HCEC 1CT (cell line): ENCODE measurements at places on chromosomes 6 and 20.

GRCh38 chr20:17747431-17747846 is 47.7 kb downstream of the BANF2 start:
- DNase-seq = peak; percentile 90

GRCh38 chr6:170008294-170008785 is 256.9 kb downstream of the ERMARD start:
- DNase-seq = no peak

GRCh38 chr6:154111025-154111424 is 72.0 kb downstream of the OPRM1 start:
- no peak for DNase-seq

GRCh38 chr6:126897758-126898157 is 220.7 kb upstream of the RSPO3 start:
- DNase-seq = no peak

DNA sequence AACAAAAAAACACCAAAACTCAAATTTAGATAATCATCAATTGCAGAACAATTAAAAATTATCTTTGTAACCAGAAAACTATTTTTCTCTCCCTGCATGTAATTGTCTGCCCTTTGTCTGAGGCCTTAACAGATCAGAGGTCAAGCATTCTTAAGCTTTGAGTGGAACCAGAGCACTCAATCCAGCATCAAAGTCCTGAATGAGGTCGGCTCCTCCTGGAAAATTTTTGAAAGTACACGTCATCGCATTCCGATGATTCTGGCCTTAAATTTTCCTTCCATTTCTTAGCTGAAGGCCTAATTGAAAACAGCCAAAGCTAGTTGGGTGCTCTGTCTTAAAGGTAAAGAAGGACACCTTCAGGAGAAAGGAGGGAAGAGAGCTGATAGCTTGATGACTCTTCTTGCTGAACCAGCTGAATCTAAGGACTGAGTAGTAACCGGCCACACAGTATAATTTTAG is 510.2 kb upstream of the SULF2 start:
- peak; percentile 91 for DNase-seq

- DNase-seq = no peak
These were observed 35.9 kb downstream of the SULF2 start for GRCh38 chr20:47749339-47749738.

- DNase-seq = peak; percentile 71
These were observed 88.6 kb downstream of the MCHR2 start for GRCh38 chr6:99905209-99906106.

DNA sequence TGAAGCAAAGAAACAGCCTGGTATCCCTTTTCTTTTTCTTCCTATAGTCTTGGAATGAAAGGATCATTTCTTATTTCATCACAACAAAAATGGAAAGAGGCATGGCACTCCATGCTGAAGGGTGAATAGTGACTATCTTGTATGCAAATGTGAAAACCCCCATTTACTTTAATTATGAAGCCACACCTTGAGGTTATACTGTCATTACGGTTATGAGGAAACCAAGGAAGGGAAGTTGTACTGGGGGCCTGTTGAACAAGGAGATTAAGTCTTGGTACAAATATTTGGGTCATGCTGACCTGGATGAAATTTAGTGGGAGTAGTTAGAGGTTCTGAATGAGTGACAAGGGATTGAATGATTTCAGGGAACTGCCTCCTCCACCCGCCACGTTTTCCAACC is 8.7 kb upstream of the STXBP5 start:
- DNase-seq = no peak

DNA sequence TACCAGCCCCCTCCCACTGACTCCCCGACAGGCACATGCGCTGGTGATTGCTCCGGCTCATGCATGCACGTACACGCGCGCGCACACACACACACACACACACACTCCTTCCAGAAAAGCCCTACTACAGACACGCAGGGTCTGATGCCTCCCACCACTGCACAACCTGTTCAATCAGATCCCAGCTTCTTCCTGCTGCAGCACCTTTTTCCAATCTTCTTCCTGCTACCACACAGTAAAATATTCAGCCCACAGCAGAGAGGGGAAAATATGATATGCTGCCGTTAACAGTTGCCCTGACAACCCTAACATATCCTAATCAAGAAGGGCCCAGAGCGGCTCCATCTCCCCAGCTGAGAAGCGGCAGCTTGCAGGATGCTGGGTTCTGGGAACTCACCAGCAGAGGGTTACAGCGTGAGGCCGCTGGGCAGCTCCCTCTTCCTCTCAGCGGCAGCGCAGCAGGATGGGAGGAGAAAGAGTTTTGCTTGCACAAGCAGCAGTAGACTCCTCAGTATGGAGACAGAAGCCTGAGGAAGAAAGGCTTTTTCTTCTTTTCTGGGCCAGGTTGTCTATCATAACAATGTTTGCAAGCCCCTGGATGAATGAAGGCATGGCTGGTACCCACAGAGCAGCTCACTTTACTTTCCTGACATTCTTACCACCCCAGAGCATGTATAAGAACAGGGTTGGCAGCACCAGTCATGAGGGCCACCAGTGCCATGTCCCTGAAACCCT is 23.9 kb downstream of the MAP7 start:
- peak; percentile 56 for DNase-seq

DNA sequence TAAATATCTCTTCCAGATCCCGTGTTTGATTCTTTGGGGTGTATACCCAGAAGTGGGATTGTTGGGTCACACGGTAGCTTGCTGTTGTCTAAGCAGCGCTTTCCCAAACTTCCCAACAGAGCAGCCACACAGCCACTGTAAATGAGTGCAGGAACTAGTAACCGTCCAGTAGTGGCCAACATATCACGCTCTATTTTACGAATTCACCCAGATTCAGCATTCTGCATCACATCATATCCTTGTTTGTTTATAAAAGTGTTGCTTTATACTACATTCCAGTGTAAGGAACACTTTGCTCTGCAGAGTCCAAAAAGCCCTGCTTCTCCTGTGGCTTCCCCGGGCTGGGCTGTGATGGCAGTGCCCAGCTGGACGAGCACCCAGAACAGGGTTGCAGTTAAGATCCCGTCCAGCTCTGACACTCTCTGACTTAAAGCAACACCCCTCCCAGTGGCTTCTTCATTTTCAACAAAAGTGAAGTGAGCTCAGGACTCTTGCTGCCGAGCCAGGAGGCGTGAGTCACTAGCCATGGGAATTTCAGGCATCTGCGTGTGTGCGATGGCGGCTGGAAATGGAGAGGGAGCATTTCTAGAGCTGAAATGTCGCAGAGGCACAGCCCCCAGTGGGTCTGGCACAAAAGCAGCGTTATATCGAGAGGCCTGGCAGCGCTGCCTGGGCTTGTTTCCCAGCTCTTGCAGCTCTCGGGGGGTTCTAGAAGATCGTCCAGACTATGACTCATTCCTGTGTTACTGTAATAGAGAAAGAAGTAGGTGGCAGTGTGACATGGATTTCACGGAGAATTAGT is 216.3 kb upstream of the ECI2 start:
- DNase-seq = peak; percentile 89

DNA sequence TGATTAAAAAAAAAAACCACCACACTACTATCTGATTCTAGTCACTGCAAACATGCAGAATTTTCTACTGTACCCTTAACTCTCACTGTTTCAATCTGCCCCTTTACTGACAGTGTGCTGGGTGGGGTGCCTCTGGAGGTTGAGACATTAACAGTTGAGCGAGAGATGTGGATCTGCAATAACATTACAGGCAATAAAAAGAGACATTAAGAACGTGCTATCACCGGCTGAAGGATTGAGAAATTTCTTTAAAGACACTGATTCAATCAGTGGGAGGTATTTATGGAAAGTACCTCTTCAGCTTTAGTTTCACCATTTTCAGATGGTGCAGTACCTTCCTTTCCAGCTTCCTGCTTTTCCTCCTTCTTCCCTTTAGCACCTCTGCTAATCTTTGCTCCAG is 32.5 kb downstream of the HMGN3 start:
- DNase-seq = no peak

- DNase-seq = no peak
These were observed 59.8 kb upstream of the GCLC start for GRCh38 chr6:53604623-53605190.

- no peak for DNase-seq
These were observed 16.7 kb downstream of the SCUBE3 start for GRCh38 chr6:35230498-35230897.

GRCh38 chr20:19218411-19218810 is 6.0 kb downstream of the SLC24A3 start:
- DNase-seq = no peak

DNA sequence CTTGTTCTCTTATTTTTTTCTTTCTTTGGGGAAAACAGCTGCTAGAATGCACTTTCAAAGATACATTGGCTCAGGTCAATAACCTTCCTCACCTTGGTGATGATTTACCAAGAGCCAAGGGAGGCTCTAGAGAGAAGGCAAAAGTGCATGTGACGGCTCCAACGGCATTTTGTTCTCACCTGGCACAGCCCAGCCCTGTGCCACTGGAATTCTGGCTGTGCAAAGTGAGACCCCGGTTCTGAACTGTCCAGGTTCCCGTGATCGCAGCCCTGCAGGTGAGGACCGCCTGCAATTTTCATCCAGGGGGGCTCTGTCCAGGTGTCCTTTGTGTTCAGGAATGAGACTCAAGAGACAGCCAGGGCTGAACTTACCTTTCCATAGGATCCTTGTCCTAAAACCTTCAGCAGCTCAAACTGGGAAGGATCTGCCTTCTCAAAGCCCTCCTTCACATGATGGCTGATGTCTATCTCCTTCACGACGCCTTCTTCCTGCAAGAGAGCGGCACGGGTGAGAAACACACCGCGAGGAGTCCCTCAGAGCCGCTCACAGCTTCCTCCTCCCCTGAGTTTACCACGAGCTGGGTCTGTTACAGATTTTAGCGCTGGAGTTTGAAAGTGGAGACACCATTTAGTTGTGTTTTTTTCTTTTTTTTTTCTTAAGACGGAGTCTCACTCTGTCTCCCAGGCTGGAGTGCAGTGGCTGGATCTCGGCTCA is 48.0 kb downstream of the RAMACL start:
- DNase-seq = no peak

- no peak for DNase-seq
These were observed 63.7 kb upstream of the RIMS1 start for GRCh38 chr6:71822625-71823024.

- DNase-seq = no peak
These were observed 67.1 kb upstream of the SLC22A23 start for GRCh38 chr6:3523966-3524365.

GRCh38 chr20:31536575-31536974 is 22.3 kb downstream of the HM13 start:
- DNase-seq = no peak

DNA sequence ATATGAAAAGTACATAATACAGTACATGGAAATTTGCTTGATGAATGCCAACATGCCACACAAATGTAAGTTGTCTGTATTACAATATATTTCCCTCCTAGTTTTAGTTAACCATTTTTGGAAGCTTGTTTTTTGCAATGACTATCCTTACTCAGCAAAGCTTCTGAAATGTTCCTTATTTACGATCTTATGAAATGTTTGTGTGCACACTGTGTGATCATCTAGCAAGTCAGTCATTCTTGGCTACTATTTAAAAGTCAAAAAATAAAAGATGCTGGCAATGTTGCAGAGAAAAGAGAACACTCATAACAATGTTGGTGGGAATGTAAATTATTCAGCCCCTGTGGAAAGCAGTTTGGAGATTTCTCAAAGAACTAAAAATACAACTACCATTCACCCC is 33.8 kb downstream of the SUMO4 start:
- no peak for DNase-seq

GRCh38 chr6:23522792-23523547 is 603.0 kb upstream of the NRSN1 start:
- no peak for DNase-seq

DNA sequence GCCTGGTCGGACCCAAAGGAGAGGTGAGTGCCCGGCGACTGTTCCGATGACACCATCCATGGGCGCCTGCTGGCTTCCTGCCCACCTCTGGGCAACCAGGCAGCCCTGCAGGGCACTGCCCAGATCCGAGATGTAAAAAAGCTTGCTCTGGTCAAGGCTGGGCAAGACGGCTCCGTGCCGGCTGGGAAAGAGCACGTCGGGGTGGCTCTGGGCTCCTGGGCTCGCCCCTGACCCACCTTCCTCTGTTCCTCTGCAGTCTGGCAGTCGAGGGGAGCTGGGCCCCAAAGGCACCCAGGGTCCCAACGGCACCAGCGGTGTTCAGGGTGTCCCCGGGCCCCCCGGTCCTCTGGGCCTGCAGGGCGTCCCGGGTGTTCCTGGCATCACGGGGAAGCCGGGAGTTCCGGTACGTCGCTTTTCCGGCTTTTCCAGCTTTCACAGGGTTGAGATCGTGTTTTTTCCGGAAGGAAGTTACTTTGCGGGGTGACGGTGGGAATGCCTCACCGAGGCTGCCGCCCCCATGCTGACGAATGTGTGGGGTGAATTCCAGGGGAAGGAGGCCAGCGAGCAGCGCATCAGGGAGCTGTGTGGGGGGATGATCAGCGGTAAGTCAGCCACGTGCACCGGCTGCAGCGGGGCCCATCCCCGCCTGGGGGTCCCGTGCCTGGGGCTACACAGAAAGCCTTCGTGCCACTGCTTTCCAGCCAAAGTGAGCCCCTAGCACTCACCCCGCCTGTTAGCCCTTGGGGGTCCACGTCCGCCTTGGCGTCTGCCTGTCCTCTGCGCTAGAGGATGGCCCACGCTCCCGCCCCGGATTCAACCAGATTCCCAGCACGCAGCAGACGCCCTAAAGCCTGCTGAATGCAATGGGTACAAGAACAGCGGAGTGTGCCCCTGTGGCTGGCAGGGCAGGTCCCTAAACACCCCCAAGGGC is 19.3 kb downstream of the COL9A3 start:
- no peak for DNase-seq

DNA sequence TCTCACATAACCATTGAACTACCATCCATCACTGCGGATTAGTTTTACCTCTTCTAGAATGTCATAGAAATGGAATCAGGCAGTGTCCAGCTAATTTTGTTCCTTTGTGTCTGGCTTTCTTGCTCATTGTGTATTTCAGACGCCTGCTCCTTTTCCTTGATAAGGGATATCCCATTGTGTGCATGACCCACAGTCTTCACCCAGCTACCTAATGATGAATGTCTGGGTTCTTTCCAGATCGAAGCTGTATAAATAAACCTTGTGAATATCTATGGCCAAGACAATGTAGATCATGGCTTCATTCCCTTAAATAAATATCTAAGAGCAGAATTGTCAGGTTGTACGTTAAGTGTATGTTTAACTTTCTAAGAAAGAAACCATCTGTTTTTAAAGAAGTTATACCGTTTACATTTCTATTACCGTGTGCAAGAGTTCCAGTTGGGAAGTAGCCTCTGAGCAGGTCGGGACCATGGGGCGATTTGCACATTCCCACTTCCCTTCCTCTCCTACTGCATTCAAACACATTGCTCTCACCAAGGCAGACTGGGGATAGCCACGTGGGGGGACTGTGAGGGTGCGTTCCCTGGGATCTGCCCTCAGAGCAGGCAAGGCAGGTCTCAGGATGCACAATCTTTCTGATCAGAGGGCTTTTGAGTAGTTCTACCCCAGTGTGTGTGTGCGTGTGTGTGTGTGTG is 13.1 kb downstream of the CD93 start:
- DNase-seq = no peak
